ENCODE measurements at places on chromosomes 2 and 18.

GRCh38 chr2:1339388-1340140, 73.7 kb upstream of the TPO start:
- DNase-seq = no peak

DNA sequence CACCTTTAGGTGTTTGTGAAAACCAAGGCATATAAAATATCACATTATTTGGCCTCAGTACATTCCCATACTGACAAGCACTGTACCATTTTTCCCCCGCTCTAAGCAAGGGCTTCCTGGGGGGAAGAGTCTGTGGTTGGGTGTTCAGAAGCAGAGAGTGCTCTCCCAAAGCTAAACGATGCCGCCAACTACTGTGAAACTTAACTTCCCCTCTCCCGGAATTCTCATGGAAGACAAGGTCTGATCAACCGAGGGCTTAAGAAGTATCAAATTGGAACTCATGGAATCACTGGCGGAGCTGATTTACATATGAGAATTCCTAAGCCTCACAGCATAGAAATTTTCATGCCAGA, 433 bp upstream of the MFF start:
- DNase-seq = no peak

- DNase-seq = no peak
These were observed 7.8 kb downstream of the MTHFD2 start for GRCh38 chr2:74206180-74206688.

DNA sequence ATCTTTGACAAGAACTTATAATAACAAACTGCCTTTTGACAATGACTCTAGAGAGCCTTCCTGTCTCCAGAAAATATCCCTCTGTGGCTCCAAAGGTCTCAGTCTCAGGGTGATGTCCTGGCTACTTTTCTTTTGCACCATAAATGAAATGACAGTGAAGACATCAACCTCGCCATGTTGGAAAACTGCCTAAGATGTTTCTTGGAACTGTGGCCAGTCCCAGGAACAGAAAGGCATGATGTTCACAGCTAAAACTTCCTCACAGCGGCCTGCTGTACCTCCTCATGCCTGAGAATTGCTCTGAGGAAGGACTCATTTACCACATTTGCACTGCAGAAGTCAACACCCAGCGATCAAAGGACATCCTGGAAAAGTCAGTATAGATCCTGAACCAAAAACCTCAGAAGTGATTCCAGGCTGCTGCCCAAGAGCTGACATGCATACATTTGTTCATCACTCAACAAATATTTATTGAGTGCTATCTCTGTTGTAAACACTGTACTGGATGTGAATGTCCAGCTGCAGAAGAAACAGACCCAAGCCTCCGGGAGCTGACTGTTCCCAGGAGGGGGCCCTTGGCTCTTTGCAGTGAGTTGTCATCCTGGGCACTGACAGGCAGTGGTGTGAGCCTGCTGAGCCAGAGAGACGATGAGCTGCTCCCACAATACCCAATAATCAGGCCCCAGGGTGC, 64.3 kb upstream of the ACSL3 start:
- DNase-seq = no peak

DNA sequence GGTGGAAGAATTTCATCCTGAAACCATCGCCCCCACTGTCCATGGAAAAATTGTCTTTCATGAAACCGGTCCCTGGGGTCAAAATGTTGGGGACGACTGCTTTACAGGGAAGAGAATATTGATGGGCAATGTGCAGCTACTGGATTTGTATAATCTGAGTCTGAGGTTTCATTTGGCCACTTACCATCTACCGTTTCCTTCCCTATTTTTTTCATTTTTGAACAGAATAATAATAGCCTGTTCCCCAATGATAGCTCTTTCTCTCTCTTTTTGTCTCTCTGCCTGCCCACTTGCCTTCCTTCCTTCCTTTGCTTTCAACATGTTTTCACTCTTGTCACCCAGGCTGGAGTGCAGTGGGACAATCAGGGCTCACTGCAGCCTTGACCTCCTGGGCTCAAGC, 78.3 kb upstream of the TLK1 start:
- DNase-seq = no peak

- no peak for DNase-seq
These were observed 32.3 kb upstream of the NEB start for GRCh38 chr2:151766437-151767153.

DNA sequence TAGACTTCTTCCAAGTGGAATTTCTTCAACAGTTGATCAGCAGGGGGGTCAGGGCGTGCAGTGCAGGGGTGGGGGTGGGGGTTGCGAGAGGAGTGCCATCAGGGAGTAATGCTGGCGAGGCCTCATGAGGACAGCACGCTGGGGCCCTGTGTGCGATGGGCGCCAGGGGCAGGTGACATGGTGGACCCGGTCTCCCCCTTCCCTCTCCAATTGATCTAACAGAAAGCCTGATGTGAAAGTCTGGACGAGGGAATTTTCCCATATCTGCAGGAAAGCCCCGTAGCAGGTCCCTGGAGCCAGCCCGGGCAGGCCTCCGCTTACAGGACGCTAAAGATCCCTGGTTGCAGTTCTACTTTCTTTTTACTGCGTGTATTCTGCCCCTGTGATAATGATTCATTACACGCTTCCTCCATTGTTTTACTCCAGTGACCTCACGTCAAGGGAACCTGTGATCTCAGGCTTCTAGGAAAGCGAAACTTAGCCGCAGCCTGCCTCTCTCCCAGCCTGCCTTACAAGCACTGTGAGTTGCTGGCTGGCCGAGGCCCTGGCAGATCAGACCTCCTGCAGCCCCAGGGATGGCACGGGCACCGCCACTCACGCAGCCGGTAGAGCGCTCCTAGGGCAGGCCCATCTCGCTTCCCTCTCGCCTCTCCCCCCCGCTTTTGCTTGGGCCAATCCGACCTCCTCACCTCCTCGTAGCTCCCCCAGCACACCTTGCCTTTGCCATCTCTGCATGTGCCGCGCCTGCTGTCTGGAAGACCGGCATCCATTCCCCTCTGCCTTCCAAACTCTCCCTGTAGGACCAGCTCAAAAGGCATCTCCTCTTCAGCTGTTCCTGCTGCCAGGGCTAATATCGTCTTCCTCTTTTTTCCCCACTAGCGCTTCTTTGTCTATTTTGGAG, 19.2 kb downstream of the NEURL3 start:
- peak; percentile 19 for DNase-seq

DNA sequence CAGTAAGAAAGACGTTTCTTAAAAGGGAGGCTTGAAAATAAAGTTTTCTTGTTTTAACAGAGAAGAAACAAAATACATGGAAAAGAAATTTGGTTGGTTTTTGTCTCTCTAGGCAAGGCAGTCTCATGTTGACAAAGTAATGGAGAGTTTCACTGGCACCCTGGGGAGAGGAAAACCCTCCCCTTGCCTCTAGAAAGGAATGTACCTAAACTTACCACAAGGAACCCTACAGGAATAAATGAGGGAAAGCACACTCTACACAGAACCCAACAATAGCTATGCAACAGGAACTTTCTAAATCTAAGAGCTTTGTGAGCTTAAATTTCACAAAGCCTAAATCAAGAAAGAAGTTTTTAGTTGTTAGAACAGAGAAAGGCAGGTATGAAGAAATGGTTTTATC, 37.0 kb downstream of the FIGN start:
- no peak for DNase-seq

DNA sequence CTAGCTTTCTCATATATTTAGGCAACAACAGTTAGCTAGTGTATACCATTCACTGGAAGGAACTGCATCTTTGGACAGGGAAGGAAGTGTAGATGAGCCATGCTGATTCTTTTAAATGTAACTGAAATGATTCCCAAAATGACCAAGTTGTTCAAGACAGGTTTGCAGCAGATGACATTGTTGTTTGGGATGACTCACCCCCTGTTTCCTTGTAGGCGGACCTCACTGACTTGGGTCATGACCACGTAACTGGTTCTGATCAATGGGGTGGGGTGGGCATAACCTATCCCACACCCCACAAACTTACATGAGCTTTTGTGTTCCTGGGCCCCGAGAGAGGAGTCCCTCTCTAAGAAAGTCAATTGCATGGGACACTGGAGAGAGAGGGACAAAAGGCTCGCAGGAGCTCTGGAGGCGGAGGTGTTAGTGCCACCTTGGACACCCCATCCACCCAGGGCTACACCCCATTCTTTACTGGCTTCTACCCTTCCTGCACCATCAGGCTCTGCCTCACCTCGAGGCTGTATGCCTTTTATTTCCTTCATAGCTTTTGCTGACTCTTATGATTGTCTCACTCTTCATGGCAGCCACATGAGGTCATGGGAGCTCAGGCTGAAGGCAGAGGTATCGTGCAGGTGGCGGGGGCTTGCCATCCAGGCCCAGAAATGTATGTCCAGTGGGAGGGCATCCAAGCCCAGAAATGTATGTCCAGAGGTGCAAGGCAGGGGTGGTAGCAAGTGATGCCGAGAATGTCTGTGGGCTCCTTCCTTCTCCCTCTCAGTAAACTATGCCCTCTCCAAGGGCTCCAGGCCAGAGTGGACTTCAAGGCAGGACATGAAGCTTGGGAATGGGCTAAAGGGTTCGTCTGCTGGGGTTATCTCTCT, 108.0 kb downstream of the TWIST2 start:
- DNase-seq = no peak

GRCh38 chr2:24107-24506, 22.2 kb downstream of the FAM110C start:
- DNase-seq = no peak

GRCh38 chr2:106163948-106164545, 30.1 kb downstream of the UXS1 start:
- no peak for DNase-seq

DNA sequence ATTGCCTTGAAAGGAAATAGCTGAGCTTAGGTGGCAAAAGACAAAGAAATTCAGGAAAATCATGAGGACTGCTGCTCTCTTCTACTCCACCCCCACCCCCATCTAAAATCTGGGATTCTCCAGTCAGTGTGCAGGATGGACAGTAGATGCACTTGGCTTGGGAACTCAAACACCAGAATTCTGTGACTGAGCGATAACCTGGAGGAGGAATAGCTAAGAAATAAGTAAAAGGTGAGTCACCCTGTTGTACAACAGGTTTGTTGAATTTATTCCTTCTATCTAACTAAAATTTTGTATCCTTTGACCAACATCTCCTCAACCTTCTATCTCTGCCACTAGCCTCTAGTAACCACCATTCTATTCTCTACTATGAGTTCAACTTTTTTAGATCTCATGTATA, 1029.9 kb upstream of the ACVR2A start:
- no peak for DNase-seq

- no peak for DNase-seq
These were observed 27.1 kb upstream of the STEAP3 start for GRCh38 chr2:119196301-119197125.

DNA sequence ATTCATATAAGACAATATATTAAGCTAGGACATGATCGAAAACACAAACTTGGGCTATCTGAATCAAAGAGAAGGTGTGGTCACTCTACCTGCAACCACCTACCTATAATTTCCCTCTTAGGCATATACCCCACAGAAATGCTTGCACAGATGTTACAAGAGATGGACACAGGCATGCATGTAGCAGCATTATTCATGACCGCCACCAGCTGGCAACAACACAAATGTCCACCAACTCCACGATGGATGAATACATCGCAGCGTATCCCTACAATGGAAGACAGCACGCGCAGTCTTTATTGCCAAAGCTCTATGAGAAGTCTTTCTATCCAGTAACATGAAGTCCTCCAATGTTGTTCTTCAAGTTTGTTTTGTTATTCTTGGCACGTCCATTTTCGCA, 90.8 kb downstream of the ARL4C start:
- no peak for DNase-seq

GRCh38 chr2:195534971-195535370, 122.1 kb upstream of the SLC39A10 start:
- DNase-seq = no peak

DNA sequence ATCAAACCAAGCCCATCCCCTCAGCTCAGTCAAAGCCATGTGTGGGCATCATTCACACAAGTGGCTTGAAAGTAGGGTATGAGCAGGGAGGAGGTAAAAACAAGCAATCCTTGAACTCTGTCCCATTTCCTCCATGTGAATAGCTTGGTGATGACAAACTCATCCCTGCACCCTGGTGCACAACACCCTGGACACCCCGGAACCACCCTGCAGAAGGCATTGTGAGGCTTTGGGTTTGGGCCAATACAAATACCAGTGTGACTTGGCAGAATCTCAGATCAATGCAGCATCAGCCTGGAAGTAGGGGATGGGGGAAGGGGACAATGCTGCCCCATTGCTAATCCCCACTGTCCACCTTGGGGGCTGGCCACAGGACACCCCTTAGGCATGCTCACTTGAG, 28.6 kb downstream of the TGFA start:
- no peak for DNase-seq

- no peak for DNase-seq
These were observed 150.2 kb downstream of the FSHR start for GRCh38 chr2:49004036-49004626.

- no peak for DNase-seq
These were observed 93.1 kb downstream of the ZFP36L2 start for GRCh38 chr2:43133336-43133707.

All from hippocampal formation (tissue), 2 donors.